ENCODE measurements at places on chromosomes 12 and 14.

DNA sequence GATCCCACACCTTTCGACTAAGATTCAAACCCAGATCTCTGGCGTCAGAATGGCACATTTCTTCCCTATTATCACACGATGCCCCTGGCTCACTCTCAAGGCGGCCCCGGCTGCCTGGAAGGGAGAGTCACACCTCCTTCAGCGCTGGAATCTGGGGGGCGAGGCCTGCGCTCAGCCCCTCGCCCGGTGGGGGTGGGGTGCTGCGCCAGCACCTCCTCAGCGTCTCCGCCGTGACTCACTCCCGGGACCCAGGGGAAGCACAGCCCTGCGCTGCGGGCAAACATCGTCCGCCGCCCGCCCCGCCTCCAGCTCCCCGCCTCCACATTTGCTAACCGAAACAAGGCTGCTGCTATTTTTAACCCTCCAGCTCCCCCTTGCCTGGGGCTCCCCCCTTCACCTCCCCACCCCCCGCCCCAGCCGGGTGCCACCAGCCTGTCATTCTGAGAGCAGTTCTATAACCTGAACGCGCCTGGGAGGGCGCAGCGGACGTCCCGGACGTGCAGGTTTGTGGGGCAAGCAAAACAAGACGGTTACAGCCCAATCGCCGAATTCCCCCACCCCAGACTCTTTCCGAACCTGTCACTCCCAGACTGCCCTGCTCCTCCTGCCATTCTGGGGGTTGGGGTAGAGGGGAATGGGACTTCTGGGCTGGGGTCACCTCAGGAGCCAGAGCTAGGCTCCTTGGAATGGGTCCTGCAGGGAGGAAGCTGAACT, 6.7 kb downstream of the HDAC7 start:
- no peak for DNase-seq

- DNase-seq = no peak
Measured at GRCh38 chr14:33016613-33017012, 77.9 kb downstream of the NPAS3 start.

GRCh38 chr12:46473634-46474329, 101.2 kb upstream of the SLC38A2 start:
- peak; percentile 56 for DNase-seq

GRCh38 chr12:32357601-32358249, 41.6 kb upstream of the FGD4 start:
- no peak for DNase-seq

DNA sequence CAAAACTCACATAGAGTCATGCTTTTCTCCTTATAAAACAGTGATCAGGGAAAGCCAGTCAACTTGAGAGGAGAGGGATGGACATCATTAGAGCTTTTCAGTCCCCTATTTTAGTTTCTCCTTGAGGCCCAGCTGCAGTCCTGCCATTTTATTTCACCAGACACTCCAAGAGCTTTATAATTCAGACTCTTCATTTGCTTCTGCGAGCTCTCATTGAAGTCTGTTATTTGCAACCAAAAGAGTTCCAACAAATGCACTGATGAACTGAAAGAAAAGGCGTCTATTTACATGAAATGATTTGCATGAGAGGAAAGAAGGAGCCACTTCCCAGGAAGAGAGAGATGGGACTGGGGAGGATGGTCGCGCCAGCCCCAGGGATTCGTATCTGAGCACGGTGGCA, 86.8 kb downstream of the NDUFA12 start:
- no peak for DNase-seq

GRCh38 chr14:88316521-88316920, 6.5 kb downstream of the KCNK10 start:
- no peak for DNase-seq

- DNase-seq = peak; percentile 23
Measured at GRCh38 chr14:64880221-64881121, 764 bp upstream of the SPTB start.

GRCh38 chr14:64778104-64778754, 74.0 kb downstream of the PLEKHG3 start:
- no peak for DNase-seq

GRCh38 chr12:69406217-69406616, 46.7 kb downstream of the YEATS4 start:
- no peak for DNase-seq

DNA sequence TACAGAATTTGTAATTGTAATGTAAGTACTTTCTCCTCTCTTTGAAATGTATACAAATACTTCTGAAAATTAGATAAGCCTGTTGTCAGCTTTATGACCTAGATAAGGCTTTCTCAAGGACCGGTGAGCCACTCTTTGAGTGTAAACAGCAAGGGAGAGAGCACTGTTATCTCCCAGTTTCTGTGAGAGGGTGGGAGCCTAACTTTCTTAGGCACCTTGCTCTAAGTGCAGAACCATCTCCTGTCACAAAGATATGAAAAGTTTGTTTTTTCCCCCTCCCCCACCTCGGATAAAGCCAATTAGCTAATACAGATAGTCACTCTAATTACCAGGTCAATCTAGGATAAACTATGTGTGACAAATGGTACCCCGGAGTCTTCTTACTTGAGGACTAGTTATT, 35.8 kb downstream of the CAPS2 start:
- no peak for DNase-seq

GRCh38 chr14:40417777-40418401, 985.7 kb upstream of the FBXO33 start:
- DNase-seq = peak; percentile 82

DNA sequence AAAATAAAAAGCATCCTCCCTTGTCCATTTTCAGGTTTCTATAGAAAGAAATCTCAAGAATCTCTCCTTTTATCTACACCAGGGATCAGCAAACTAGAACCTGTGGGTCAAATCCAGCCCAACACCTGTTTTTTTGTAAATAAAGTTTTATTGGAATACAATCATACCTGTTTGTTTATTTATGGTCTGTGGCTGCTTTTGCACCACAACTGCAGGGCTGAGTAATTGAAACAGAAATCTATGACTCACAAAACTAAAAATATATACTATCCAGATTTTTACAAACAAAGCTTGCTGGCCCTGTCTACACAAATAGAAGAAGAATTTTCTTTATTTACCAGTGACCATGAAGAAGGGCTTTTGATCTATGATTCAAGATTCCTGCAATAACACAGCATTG, 95.1 kb upstream of the COCH start:
- DNase-seq = no peak

GRCh38 chr12:116080415-116080814, 197.1 kb downstream of the MED13L start:
- DNase-seq = no peak

DNA sequence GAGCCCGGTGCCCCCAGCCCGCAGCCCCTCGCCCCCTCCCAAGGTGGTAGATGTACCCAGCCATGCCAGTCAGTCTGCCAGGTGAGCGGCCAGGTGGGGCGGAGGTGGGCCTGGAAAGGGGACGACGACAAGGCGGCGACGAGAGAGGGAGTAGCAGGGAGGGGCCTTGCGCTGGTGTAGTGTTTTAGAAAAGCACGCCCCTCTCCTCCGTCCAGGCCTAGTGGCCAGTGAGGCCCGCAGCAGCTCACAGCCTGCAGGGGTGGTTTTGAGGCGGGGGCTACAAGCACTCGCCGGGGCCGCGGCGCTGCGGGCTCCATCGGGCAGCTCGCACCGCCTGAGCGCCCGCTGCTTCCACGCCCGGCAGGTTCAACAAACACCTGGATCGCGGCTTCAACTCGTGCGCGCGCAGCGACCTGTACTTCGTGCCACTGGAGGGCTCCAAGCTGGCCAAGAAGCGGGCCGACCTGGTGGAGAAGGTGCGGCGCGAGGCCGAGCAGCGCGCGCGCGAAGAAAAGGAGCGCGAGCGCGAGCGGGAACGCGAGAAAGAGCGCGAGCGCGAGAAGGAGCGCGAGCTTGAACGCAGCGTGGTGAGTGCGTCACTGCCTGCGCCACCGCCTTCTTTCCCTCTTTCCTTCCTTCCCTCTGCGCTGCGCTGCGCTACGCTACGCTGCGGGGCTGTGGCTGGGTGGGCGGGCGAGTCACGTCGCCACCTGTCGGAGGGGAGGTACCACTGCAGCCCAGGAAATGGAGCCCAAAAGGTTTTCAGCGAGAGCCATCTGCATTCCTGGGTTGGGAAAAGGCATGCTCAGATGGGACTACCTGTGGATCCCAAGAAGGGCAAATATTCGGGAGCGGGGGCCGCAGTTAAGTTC, 5.9 kb upstream of the RNU7-1 start:
- peak; percentile 79 for DNase-seq

DNA sequence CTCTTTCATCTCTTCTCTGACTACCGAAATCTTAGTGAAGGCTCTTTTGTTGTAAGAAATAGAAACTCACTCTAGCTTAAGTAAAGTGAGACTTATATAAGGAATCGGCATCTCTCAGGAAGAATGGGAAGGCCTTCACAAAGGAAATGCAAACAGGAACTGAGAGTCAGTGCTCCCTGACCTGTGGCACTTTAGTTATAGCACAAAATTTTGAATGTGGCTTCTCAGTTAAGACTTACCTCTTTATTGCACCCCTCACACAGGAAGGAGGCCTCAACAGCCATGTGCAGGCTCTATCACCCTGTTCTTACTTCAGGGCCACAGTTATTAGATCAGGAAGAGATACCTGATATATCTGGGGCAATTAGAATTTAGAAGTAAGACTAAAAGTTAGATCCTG, 224.7 kb upstream of the EGLN3 start:
- DNase-seq = no peak

GRCh38 chr14:23608454-23608853, 27.7 kb upstream of the DHRS2 start:
- no peak for DNase-seq

DNA sequence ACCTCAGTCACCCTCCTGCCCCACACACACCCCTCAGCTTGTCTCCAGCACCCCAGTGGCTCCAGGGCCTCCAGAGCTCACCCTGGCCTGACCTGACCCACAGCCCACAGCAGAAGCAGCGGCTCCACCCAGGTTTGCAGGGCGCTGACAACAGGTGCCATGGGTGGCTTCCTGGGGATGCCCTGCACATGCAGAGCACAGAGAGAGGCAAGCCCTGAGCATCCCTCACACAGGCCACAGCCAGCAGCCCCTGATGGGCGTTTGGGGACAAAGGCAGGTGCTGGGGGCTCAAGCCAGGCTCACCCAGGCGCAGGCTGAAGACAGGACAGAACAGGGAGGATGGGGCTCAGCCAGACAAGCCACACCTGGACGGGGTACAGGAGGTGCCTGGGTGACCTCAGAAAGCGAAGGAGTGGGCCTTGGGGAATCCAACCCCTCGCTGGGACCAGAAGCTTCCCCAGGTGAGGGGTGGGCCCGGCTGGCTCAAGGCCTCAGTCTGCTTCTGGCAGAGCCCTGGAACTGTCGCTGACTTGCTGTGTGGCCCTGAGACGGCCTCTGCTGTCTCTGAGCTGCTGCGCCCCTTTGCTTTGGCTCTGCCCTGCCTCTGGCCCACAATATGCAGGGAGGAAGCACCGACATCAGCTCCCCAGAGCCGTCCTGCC, 10.6 kb downstream of the ARL6IP4 start:
- no peak for DNase-seq

- DNase-seq = no peak
Measured at GRCh38 chr12:2826721-2827515, 7.9 kb downstream of the NRIP2 start.

- DNase-seq = no peak
Measured at GRCh38 chr12:52787324-52788191, 8.4 kb downstream of the KRT3 start.

- no peak for DNase-seq
Measured at GRCh38 chr12:3885277-3886094, 12.3 kb upstream of the PARP11 start.

GRCh38 chr12:100399095-100399494, 42.2 kb downstream of the SLC17A8 start:
- no peak for DNase-seq

GRCh38 chr14:22561661-22562579, 27.1 kb downstream of the DAD1 start:
- no peak for DNase-seq

- no peak for DNase-seq
Measured at GRCh38 chr12:114913871-114914801, 230.2 kb upstream of the TBX3 start.

- DNase-seq = no peak
Measured at GRCh38 chr14:31380106-31380505, 40.2 kb downstream of the HEATR5A start.

DNA sequence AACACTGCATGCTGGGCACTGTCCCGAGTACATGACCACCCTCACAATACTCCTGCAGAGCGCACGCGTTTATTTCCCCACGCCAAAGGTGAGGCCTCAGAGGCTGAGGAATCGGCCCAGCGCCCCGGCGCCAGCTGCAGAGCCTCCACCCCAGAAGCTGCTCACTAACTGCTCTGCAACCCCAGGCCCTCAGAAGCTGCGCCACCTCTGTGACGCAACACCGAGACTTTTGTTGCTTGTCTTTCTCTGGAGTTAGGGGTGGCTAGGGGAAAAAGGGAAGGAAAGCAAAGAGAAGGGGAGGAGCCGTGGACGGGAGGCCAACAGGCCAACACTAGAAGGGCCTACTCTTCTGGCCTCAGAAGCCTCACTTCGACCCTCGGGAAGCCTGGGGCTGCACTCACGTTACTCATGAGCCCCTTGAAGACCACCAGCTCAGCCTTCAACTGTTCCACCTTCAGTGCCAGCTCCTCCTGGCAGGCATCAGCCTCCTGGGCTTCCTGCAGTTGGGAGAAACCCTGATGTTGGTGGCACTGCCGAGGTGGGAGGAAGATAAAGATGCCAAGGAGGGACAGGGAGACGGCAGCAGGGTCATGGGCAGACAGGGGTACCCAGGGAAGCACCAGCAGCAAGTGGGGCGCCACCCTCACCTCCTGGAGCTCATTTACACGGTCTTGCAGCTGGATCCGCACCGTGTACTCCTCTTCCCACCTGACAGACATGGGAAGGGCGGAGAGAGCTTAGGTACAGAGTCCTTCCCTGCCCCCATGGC, 5.4 kb downstream of the IFFO1 start:
- DNase-seq = no peak

DNA sequence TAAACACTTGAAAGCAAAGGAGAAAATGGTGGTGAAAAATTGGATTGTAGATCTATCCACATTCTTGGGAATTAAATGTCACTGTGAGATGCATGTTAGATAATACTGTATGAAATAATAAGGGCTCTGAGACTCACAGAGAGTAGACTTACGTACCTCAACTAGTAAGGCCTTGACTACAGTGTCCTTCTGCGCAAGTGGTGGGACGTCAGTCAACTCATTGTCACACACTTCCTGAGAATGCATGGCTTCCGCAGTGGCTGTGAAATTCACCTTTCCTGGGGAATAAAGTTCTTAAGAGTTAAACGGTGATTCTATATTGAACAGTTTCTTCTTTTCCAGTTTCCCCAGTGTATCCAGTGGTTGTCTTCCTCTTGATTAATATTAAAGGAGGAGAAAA, 32.6 kb upstream of the PZP start:
- DNase-seq = no peak

GRCh38 chr12:47268501-47269454, 189.0 kb upstream of the AMIGO2 start:
- no peak for DNase-seq

- DNase-seq = no peak
Measured at GRCh38 chr12:99920353-99920960, 64.3 kb downstream of the ANKS1B start.

DNA sequence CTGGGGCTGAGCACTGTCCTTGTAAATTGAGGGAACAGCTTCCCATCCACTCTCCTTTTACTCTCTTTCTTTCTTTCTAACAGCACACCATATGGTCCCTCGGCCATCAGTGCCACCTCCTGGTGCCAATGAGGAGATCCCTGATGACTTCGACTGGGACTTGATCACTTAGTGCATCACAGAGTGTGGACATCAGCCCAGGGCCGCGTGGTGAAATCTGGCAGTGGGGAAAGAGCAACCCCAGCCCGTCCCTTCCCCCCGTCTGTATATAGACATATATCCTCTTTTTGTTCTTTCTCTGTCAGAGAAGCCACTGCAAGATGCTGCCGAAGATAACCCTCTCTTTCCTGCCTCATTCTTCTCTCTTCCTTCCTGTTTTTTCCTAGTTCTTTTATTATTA, 13.5 kb downstream of the C3AR1 start:
- no peak for DNase-seq
